ENCODE measurements at places on chromosomes 2 and 18.

DNA sequence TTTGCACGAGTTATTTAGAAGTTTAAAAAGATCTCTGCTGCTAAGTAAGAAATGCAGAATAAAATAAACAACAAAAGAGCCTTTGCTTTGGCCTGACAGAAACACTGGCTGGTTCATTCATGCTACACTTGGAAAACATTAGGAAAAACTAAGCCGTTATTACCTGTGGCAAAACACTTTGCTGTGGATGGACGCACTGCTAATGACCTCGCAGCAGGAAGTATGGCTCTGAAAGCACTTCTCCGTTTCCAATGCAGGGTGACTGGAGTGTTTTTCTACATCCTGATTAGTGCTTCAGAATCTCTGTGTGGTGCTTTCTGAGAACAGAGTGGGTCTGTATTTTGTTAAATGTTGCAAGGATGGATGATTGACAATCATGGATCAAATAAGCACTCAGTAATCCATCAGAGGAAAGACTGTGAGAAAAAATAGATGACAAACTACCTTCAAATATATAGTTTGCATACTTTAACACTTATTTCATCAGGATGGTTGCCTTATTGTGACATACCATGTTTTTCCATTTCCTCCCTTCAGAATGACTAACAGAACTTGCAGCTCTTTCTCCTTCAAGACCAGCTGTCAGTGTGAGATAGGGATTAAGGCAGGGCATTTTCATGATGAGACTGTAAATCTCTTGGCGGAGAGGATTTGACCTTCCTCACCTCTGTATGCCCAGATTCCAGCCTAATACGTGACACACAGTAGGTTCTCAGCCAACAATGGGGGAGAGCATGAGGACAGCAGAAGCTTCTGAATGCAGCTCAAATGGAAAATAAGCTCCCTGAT, 38.0 kb downstream of the LINC00305 start:
- DNase-seq = no peak

DNA sequence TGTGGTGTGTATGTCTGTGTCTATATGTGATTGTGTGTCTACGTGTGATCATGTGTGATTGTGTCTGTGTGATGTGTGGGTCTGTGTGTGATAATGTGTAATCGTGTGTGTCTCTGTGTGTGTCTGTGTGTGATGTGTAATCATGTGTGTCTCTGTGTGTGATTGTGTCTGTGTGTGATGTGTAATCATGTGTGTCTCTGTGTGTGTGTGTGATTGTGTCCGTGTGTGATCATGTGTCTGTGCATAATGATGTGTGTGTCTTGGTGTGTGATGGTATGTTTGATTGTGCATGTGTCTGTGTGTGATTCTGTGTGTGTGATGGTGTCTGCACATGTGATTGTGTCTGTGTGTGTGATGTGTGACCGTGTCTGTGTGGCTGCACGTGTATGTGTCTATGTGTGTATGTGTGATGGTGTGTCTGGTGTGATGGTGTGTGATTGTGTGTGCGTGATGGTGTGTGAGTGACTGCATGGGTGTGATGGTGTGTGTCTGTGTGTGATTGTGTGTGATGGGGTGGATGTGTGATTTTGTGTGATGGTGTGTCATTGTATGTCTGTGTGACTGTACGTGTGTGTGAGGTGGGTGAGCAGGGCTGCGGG, 78.9 kb downstream of the RTP5 start:
- no peak for DNase-seq

DNA sequence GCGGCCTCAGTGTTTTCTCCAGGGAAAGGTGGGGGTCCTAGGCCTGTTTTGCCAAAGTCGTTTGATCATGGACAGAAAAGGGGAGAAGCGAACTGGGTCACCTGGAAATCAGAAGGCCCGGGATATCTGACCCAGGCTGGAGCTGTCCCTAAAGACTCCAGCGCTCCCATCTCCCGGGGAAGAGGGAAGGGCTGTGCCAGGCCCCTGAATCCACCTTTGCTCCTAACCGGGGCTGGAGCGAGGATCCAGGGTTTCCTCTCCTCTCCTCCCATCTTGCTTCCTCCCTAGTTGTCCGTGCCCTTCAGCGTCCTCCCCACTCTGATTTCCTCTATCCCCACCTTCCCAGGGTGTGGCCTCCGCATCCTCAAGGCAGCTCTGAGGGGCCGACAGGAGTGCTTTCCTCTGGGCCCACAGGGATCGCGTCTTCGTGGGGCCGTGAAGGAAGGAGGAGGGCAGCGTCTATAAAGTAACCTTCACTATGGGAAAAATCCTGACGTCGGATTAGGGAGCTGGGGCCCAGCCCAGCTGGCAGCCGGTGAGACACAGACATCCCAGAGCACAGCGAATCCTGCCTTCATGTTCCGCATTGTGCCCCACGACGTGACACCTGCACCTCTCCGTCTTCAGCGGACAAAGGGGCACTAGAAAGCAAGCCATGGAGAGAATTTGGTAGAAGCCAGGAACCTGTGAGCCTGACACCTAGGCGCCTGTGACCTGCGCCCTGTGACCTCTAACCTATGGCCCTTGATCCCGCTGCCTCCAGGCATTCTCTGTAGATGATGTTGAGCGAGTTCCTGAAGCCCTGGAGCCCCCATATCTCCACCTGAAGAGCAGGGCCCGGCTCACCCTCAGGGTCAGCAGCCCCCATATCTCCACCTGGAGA, 212.7 kb upstream of the SALL3 start:
- no peak for DNase-seq

- no peak for DNase-seq
Measured at GRCh38 chr2:99615247-99615771, 125.5 kb upstream of the REV1 start.

GRCh38 chr2:209367075-209367747, 56.6 kb upstream of the MAP2 start:
- DNase-seq = no peak

DNA sequence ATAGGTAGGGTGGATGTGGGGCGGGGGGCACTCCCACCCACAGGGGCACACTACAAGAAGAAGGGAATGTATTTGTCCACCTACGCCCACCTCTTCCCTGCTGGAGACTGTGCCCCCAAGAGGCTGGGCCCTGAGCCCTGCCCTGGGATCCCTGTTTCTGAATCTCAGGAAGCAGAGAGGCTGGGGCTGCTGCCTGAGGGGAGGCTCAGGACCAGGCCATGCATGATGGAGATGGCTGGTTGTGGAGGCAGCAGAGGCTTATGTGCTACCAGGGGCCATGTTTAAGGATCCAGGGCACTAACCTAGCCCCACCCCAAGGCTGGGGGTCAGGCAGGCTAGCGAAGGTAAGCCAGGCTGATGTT, 81.1 kb upstream of the OTOF start:
- DNase-seq = no peak

DNA sequence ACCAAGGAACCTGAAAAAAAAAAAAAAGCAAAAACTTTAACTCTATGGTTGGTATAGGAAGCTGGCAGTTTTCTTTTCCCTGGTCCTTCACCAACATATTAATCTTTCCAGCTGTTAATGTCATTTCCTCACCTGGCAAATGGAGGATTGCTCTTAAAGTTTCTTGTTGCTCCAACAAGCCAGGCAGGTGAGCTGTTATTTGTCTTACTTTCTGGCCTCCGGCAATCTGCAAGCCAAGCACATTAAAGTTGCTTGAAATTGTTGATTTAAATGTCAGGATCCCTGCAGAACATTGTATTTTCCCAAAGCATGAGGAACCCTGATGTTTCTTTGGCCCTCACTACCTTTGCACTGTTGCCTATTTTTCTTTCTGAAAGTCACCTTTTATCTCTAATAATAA, 664.9 kb downstream of the METTL4 start:
- DNase-seq = no peak

DNA sequence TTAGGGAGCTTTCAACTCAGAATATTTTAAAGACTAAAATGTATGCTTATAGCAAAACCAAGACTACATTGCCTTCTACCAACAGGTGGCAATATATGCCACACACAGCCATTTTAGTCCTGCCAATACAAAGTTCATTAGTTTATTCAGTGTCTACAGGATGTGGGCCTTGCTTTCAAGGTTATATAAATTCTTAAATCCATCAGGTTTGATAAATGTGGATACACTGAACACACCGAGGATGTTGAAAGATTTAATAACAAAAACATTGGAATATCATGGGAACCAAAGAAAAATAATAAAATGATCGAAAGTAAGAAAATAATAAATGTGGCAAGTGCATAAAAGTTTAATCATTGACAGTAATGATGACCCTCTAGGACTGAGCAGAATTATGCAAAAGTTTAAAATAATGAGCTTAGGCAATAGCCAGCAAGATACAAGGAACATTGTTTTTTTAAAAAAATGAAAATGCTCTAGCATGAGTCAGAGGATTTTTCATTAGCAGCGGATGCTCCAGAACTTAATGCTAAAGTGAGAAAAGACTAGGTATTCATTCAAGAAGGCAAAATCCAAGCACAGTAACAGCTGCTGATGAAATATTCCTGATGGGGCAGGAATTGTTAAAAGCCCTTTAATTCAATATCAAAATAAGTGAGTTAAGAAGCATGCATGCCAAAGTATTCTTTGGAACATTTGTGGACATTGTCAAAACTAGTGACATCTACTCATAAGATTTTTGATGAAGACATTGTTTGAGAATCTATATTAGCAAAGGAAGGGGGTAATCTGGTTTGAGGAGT, 14.2 kb downstream of the SCN9A start:
- DNase-seq = no peak

- DNase-seq = no peak
Measured at GRCh38 chr2:189623049-189623448, 38.2 kb upstream of the ASNSD1 start.

DNA sequence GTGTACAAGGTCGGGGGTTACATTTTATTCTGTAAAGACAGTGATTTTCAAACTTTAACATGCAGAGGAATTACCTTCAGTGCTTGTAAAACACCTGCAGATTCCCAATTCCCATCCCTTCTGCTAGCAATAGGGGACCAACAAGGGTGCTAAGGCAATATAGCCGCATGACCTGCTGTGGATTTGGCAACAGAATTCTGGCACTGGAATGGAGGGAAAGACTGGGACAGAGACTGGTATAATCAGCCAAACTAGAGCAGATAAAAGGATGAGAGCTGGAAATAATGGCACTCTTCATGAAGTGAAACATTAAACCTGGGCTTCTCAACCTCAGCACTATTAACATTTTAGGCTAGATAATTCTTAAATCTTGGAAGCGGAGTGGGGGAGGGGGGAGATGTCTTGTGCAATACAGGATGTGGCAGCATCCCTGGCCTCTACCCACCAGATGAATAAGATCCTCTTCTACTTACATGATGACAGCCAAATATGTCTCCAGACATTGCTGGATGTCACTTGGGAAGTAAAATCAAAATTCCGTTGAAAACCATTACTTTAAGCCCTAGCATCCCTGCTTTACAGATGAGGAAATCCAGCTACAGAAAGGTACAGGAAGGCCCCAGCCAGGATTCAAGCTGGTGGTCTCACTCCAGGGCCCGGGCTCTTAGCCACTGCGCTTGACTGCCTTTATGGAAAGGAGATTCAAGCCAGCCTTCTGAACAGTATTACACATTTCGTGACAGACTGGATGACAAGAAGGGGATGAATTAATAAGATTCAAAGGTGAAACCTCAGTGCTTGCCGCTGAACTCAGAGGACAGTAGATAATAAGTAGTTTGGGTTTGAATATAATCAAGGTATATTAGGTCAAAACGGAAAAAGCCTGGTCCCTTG, 1.7 kb downstream of the EVA1A start:
- DNase-seq = no peak

DNA sequence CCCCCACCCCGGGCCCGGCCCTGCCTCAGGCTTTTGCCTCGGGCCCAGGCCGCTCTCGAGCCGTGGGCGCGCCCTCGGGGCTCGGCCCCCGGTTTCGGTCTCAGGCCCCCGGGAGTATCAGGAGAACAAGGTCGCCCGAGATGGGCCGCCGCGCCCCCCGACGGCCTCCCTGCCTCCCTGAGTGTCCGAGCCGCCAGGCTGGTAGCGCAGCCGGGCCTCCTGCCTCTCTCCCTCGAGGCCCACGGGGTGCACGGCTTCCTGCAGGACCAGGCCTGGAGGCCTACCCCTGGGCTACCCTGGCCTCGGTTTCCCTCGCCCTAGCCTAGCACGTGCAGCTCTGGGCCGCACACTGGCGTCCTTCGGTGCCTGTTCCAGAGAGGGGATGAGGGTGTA, 8.4 kb downstream of the GBX2 start:
- no peak for DNase-seq

GRCh38 chr2:149871091-149871885, 283.7 kb upstream of the MMADHC start:
- no peak for DNase-seq

GRCh38 chr2:132414081-132414480, 2.5 kb upstream of the GPR39 start:
- no peak for DNase-seq

- DNase-seq = no peak
Measured at GRCh38 chr18:76258209-76258608, 236.8 kb downstream of the ZNF516 start.

DNA sequence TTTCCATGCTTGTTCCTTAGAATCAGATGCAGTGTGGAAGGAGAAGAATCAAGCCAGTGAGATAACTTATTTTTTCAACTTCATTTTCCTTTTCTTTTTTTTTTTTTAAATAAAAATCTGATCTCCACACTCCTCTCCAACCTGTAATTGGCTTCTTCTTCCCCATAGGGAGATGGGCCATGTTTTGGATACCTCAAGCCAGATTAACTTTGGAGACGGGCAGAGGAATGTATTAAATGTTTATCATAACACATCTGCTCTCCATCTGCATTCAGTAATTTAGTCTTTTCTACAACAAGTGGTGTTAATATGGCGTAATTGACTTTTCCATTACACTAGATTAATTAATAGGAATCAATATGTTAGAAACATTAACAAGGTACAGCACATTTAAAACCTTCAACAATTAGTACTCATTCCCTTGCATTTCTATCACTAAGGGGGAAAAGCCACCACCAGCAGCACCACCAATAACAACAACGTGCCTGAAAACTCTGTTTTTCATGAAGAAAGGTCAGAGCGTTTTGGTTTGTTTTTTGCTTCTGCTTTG, 244.1 kb downstream of the MYCN start:
- no peak for DNase-seq

GRCh38 chr2:181911830-181912229, 20.3 kb downstream of the ITPRID2 start:
- no peak for DNase-seq

DNA sequence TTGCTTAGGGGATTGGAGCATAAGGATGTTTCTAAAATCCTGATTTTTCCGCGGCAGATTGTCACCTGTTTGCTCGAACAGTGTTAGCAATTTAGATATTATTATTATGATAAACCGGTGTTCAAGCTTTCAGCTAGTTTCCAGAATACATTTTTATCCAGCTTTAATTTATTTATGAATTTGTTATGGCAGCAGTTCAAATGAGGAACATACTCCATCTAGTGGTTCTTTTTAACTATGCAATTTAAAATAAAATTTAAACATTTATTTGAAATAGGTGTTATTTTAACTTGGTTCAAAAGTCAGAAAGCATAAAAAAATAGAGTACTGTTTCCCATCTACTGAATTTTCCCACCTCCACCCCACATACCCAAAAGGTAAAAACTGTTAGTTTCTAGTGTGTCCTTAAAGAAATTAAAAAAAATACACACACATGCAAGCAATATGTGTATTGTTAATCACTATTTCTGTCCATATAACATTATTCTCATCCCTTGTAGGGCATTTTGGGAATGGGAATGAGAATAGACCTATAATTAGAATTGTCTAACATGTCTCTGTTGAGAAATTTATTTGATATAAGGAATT, 23.2 kb downstream of the ACOXL start:
- no peak for DNase-seq

All from activated T-helper 2 cell treated with anti-CD3 and anti-CD28 coated beads, Interferon-gamma antibody, Interleukin-2, Interleukin-4, amounts not matched to agents 10 μg/mL and 5 μg/mL and 100 μg/mL, durations not matched to agents 14 hours and 24 hours and 36 hours (primary cell).